ENCODE measurements at places on chromosomes 16 and 17. TPM values are rescaled to one million over a fixed set of nuclear protein-coding genes. Genes with fewer than 3 reads are reported as not detected.
A peak's percentile ranks its signal among the peaks of the same experiment; 100 is the strongest.

DNA sequence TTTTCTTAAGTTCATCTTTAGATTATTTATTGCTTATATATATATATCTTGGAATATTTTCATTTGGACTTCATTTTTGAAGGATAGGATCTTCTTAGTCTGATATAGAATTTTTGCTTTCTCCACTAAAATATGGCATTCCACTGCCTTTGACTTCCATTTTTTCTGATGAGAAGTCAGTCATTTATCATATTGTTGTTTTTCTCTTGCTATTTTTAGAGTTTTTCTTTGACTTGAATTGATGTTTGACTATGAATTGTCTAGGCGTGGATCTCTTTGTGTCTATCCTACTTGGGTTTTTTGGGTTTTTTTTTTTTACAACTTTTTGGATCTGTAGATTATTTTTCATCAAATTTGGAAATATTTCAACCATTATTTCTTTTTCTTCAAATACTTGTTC lies 67.7 kb downstream of the NLK start:
- DNase-seq = no peak
- no peaks in the 10 kb centered on the region for H3K36me3 ChIP-seq
- no peaks in the 10 kb centered on the region for H3K27me3 ChIP-seq
- no peak overlapping the region for H3K27ac ChIP-seq
- H3K4me3 ChIP-seq = no peak overlapping the region

DNA sequence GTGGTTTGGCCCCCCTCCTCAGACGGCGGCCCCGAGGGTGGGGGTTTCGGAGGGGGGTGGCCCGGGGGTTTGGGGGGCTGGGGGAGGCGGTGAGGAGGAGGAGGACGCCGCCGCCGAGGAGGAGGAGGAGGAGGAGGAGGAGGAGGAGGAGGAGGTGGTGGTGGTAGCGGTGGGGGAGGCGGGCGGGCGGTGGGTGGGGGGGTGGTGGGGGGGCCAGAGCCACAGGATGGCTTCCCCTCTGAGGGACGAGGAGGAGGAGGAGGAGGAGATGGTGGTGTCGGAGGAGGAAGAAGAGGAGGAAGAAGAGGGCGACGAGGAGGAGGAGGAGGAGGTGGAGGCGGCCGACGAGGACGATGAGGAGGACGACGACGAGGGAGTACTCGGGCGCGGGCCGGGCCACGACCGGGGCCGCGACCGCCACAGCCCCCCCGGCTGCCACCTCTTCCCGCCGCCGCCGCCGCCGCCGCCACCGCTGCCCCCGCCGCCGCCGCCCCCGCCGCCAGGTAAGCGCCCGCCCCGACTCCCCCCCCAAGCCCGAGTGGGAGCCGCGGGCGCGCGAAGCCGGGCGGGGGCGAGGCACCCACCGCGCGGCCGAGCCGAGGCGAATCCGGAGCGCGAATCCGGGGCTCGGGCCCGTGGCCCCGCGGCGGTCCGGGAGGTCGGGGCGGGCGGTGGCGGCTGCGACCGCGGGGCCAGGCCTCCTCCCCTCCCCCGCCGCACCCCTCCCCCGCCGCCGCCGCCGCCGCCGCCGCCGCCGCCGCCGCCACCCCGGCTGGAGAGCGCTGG lies 3.8 kb upstream of the CHD3 start:
- H3K4me3 ChIP-seq = peak overlapping the region; percentile 37
- no peaks in the 10 kb centered on the region for H3K27me3 ChIP-seq
- no peaks in the 10 kb centered on the region for H3K36me3 ChIP-seq
- DNase-seq = no peak

DNA sequence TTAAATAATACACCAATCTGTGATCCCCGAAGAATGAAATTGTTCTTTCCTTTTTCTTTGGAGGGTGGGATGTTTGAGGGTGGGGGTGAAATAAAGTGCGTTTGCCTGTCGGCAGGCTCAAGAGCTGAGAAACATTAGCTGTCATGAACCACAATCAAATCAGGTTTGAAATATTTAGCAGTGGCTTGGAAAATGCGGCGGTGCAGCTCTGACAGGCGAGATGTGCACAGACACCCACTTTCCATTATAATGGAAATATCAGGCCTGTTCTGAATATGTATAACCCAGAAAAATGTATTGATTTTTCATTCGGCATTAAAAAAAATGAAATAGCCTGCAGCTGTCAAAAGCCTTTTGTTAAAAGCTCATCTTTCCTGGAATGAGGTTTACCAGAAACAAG lies 212.8 kb downstream of the ZFHX3 start:
- no peaks in the 10 kb centered on the region for H3K27me3 ChIP-seq
- no peak for DNase-seq
- H3K36me3 ChIP-seq = no peaks in the 10 kb centered on the region
- no peak overlapping the region for H3K27ac ChIP-seq

DNA sequence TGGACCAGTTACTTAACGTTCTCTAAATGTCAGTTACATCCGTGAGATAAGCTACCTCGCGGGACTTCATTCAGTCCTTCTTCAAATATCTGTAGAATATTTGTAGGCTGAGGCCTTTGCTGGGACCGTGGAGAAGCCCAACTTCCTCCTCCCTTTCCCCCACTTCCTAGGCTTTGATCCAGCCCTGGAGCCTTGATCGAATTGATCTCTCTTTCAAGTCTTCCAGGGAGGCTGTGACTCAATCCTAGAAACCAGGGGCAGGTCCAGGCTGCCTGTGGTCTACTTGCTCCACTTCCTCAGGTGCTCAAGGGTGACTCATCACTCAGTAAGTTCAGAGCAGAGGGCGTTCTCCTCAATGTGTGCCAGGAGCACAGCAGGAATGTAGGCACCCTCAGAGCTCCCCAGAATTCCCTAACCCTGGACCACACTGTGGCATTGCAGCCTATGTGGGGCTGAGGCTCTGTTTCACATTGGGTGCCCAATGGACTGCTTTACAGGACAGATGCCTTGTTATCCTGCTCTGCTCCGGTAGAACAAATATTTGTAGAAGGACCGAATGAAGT lies 11.2 kb upstream of the CEP20 start:
- H3K27me3 ChIP-seq = no peaks in the 10 kb centered on the region
- DNase-seq = no peak
- no peaks in the 10 kb centered on the region for H3K36me3 ChIP-seq
- H3K27ac ChIP-seq = no peak overlapping the region
- no peak overlapping the region for H3K4me3 ChIP-seq

Gene TMEM114
- total RNA-seq = not detected

Gene GNG13
- total RNA-seq = not detected

GRCh38 chr17:17377071-17377967 lies 74.1 kb downstream of the NT5M start:
- no peak overlapping the region for H3K27ac ChIP-seq
- H3K4me1 ChIP-seq = no peaks in the 10 kb centered on the region
- H3K4me3 ChIP-seq = no peak overlapping the region
- H3K27me3 ChIP-seq = no peaks in the 10 kb centered on the region
- DNase-seq = no peak

- no peak overlapping the region for H3K27ac ChIP-seq
- no peak overlapping the region for H3K4me3 ChIP-seq
- no peaks in the 10 kb centered on the region for H3K36me3 ChIP-seq
- H3K27me3 ChIP-seq = no peaks in the 10 kb centered on the region
- no peak for DNase-seq
Observed at GRCh38 chr16:10619271-10619849, 39.0 kb upstream of the EMP2 start.

Gene RUNDC3A
- 0.75 TPM for total RNA-seq

Gene KRTAP4-4
- not detected for total RNA-seq

GRCh38 chr17:40290629-40291280 lies 3.1 kb downstream of the CDC6 start:
- no peak overlapping the region for H3K27ac ChIP-seq
- no peak overlapping the region for H3K4me3 ChIP-seq
- no peak for DNase-seq
- H3K27me3 ChIP-seq = no peaks in the 10 kb centered on the region
- no peaks in the 10 kb centered on the region for H3K4me1 ChIP-seq
- no peaks in the 10 kb centered on the region for H3K36me3 ChIP-seq

Gene EPX
- total RNA-seq = not detected

Gene ZNF597
- total RNA-seq = 3.2 TPM

- no peaks in the 10 kb centered on the region for H3K4me1 ChIP-seq
- H3K27me3 ChIP-seq = no peaks in the 10 kb centered on the region
- no peak overlapping the region for H3K4me3 ChIP-seq
Observed at GRCh38 chr16:87836844-87837581, 32.3 kb downstream of the SLC7A5 start.

DNA sequence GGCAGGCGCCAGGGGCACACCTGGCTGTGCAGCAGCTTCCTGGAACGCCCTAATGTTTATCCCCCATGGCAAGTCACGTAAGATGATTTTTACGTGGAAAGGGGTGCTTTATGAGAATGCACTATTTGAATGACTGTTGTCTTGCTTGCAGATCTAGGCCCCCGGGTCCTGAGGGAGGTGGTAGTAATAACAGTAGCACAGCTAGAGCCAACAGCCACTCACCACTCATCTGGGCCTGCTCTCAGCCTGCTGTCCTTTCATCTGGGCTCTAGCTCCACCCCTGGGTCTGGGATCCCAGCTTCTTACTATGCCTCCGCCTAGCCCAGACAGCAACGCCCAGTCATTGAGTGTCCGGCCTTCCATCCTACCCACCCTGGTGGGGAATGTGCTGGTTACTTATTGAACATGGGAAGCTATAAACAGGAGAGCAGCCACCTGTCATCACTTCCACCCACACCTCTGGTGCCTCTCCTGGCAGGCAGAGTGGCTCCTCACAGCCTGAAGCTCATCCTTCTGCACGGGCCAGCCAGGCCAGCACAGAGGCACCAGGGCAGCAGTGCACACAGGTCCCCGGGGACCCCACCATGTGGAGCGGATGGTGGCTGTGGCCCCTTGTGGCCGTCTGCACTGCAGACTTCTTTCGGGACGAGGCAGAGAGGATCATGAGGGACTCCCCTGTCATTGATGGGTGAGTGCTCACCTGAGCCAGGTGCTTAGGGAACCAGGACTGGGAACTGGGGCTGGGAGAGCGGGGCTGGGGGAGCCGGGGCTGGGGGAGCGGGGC lies 16.6 kb downstream of the DPEP1 start:
- no peak overlapping the region for H3K27ac ChIP-seq
- no peaks in the 10 kb centered on the region for H3K27me3 ChIP-seq
- H3K4me3 ChIP-seq = no peak overlapping the region
- no peaks in the 10 kb centered on the region for H3K4me1 ChIP-seq
- no peaks in the 10 kb centered on the region for H3K36me3 ChIP-seq
- DNase-seq = no peak

Gene ZP2
- total RNA-seq = not detected

Gene ORAI3
- 11.8 TPM for total RNA-seq

- H3K36me3 ChIP-seq = no peaks in the 10 kb centered on the region
- no peaks in the 10 kb centered on the region for H3K4me1 ChIP-seq
- no peak overlapping the region for H3K4me3 ChIP-seq
- H3K27me3 ChIP-seq = no peaks in the 10 kb centered on the region
Observed at GRCh38 chr16:54165174-54165911, 121.2 kb downstream of the IRX3 start.

GRCh38 chr17:17067257-17067656 lies 25.0 kb downstream of the MPRIP start:
- H3K4me3 ChIP-seq = no peak overlapping the region
- H3K27me3 ChIP-seq = no peaks in the 10 kb centered on the region
- H3K27ac ChIP-seq = no peak overlapping the region
- H3K36me3 ChIP-seq = no peaks in the 10 kb centered on the region
- H3K4me1 ChIP-seq = no peaks in the 10 kb centered on the region

Gene DNAH9
- total RNA-seq = 0.18 TPM

Gene KRTAP3-2
- total RNA-seq = not detected

Gene TMEM88
- total RNA-seq = 28.6 TPM

GRCh38 chr17:17725752-17726457 lies 44.6 kb downstream of the RAI1 start:
- H3K4me1 ChIP-seq = peaks cover 3% of the 10 kb centered on the region
- H3K4me3 ChIP-seq = no peak overlapping the region
- DNase-seq = no peak

DNA sequence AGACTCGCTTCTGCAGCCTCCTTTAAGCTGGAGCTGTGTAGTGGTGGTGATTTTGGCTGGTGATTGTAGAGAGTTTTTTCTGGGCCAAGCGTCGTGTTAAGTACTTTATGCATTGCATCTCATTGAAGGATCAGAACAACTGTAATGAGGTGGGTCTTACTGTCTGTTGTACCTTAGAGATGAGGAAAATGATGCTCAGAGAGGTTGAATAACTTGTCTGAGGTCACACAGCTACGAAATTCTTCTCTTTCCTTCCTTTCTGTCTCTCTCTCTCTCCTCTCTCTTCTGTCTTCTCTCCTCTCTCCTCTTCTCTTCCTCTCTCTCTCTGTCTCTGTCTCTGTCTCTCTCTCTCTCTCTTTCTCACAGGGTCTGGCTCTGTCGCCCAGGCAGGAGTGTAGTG lies 82.8 kb downstream of the CNGB1 start:
- H3K36me3 ChIP-seq = no peaks in the 10 kb centered on the region
- no peaks in the 10 kb centered on the region for H3K27me3 ChIP-seq
- no peaks in the 10 kb centered on the region for H3K4me1 ChIP-seq
- DNase-seq = no peak

Gene C17orf50
- not detected for total RNA-seq

DNA sequence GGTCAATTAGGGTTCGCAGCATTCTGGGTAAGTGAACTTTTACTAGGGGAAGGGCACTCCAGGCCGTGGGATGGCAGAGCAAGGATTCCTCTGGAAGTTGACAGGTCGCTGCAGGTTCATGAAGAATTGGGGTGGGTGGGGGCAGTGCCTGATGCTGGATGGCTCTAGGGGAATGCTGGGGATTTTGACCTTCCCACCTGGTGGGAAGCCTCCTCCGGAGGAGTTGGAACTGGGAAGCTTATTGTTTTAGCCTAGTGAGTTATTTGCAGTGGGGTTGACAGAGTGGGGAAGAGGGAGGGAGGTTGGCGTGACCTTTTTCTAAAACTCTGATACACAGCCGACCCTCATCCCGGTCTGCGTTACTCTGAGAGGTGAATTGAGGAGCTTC lies 606 bp upstream of the C17orf113 start:
- no peaks in the 10 kb centered on the region for H3K4me1 ChIP-seq
- no peak overlapping the region for H3K4me3 ChIP-seq
- no peaks in the 10 kb centered on the region for H3K36me3 ChIP-seq
- H3K27me3 ChIP-seq = no peaks in the 10 kb centered on the region
- no peak for DNase-seq
- no peak overlapping the region for H3K27ac ChIP-seq

DNA sequence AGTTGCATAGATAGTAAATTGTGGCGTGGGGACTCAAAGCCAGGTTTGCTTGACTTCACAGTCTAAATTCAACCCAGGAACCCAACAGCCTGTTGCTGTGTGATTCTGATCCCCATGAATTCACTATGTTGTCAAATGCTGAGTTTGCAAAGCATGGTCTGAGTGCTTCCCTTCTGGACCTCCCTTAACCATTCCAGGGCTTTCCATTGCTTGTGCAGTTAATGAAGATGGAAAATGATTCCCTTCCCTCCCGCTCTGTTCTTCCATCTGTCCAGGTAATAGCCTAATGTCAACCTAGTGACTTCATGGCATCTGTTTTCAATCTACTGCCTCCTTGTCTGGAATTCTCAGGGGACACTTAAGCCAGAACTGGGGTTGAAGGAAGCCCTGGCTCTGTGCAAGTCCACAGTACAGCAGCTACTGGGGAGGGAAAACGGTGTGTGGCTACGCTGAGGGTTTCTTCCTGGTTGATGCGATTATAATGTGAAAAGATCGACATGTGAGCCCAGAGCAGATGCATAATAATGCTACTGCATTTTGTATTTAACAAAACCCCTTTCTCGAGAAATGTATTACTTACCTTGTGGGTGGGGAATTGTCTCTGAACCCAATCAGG lies 206.7 kb downstream of the CDH13 start:
- H3K4me3 ChIP-seq = no peak overlapping the region
- no peaks in the 10 kb centered on the region for H3K36me3 ChIP-seq
- H3K27ac ChIP-seq = no peak overlapping the region
- H3K27me3 ChIP-seq = no peaks in the 10 kb centered on the region

Gene TBC1D3D
- 0.39 TPM for total RNA-seq

- H3K4me1 ChIP-seq = no peaks in the 10 kb centered on the region
- no peak overlapping the region for H3K27ac ChIP-seq
- no peak for DNase-seq
Observed at GRCh38 chr17:70796757-70797156, 627.4 kb downstream of the KCNJ2 start.

Gene KCNH4
- total RNA-seq = 0.15 TPM

Measured in aorta (tissue), 5 donors.